ENCODE measurements at places on chromosomes 1 and 21.

DNA sequence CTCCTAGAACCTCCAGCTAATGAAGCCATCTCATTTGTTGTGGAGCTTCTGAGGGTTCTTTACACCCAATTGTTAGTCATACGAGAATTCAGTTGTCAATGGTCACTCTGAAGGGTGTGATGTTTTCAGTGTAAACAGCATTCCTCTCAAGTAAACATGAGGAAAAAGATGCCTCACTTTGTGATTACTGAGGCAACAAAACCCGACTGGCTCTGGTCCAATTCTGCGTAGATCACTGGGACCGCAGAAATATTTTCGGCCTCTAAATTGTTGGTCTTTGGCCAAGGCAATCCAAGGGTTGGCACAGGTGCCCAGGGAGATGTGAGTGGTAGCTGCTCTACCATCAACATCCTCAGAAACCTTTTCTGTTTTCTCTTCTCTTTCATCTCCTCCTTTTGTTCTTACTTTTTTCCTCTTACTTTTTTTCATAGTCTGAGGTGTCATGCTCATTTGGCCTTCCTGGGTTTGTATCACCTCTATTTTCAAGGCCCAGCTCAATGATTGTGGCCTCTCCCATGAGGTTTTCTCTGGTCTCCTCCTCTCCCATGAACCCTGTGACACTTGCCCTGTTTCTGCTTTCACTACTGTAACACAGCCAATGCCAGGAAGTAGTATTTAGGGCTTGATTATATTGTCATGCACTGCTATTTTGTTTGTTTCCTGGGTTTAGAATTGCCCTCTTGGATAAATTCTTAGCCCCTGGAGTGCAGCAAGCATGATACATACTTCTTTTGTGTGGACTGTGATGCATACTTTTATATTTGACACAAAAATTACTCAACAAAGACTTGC, 221.9 kb downstream of the TNR start:
- no peaks in the 10 kb centered on the region for H3K4me1 ChIP-seq
- peaks cover 2% of the 10 kb centered on the region for H3K36me3 ChIP-seq
- peak overlapping the region; percentile 6 for H3K27ac ChIP-seq
- DNase-seq: no peak

GRCh38 chr1:103180660-103181059, 72.3 kb upstream of the COL11A1 start:
- H3K27me3 ChIP-seq: no peaks in the 10 kb centered on the region
- H3K36me3 ChIP-seq: no peaks in the 10 kb centered on the region
- H3K4me1 ChIP-seq: no peaks in the 10 kb centered on the region
- no peak for DNase-seq
- no peak overlapping the region for H3K4me3 ChIP-seq

DNA sequence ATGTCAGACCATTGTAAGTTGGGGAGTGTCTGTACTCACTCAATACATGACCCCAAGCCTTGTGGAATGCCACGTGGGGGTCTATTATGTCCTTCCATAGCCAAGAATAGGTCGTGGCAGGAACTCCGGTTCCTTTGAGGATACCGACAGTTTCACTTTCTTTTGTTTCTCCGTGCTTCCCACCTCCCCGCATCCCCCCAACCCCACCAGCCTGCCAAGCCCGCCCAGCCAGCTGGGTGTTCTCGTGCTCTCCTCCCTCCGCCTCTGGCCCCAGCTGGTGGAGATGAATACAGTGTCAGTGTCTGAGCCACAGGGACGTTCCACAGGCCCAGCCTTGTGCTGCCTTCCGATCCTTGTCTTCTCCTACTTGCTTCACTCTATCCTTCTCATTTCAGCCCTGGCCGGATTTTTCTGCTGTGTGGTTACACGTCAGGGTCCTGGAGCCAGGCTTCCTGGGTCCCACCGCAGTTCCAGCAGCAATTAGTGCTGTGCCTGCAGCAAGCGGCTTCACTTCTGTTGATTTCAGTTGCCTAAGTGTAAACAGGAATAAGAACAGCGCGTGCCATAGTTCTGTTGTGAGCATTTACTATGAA, 4.1 kb upstream of the AGTRAP start:
- DNase-seq: no peak
- no peaks in the 10 kb centered on the region for H3K27me3 ChIP-seq
- peak overlapping the region; percentile 76 for H3K4me3 ChIP-seq

- no peak overlapping the region for H3K27ac ChIP-seq
- H3K4me3 ChIP-seq: no peak overlapping the region
- H3K4me1 ChIP-seq: no peaks in the 10 kb centered on the region
- DNase-seq: no peak
Observed at GRCh38 chr1:185208626-185209180, 51.7 kb downstream of the SWT1 start.

DNA sequence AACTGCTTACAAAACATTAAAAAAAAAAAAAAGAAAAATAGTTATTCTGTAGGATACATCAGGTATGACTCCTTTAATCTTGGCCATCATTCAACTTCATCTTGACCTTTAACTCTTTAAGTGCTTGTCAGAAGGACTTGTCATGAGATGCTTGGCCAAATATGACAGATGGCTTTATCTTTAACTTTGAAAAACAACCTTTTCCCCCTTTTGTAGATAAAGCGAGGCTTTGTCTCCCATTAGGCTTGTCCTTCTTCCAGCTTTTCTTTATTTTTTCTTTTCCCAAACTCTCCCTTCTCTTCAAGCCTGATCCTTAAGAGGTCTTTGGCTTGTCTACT, 2.3 kb downstream of the SRSF10 start:
- H3K36me3 ChIP-seq: peaks cover 36% of the 10 kb centered on the region
- peaks cover 62% of the 10 kb centered on the region for H3K4me1 ChIP-seq
- peak overlapping the region; percentile 3 for H3K27ac ChIP-seq
- H3K4me3 ChIP-seq: peak overlapping the region; percentile 91

- DNase-seq: no peak
- no peak overlapping the region for H3K27ac ChIP-seq
- H3K4me1 ChIP-seq: no peaks in the 10 kb centered on the region
- H3K4me3 ChIP-seq: no peak overlapping the region
Observed at GRCh38 chr1:57204942-57205787, 218.7 kb downstream of the DAB1 start.

- no peak for DNase-seq
- H3K27me3 ChIP-seq: peaks cover 43% of the 10 kb centered on the region
- H3K4me1 ChIP-seq: no peaks in the 10 kb centered on the region
- peaks cover 2% of the 10 kb centered on the region for H3K36me3 ChIP-seq
- H3K27ac ChIP-seq: no peak overlapping the region
Observed at GRCh38 chr1:33388805-33389771, 41.8 kb downstream of the PHC2 start.

DNA sequence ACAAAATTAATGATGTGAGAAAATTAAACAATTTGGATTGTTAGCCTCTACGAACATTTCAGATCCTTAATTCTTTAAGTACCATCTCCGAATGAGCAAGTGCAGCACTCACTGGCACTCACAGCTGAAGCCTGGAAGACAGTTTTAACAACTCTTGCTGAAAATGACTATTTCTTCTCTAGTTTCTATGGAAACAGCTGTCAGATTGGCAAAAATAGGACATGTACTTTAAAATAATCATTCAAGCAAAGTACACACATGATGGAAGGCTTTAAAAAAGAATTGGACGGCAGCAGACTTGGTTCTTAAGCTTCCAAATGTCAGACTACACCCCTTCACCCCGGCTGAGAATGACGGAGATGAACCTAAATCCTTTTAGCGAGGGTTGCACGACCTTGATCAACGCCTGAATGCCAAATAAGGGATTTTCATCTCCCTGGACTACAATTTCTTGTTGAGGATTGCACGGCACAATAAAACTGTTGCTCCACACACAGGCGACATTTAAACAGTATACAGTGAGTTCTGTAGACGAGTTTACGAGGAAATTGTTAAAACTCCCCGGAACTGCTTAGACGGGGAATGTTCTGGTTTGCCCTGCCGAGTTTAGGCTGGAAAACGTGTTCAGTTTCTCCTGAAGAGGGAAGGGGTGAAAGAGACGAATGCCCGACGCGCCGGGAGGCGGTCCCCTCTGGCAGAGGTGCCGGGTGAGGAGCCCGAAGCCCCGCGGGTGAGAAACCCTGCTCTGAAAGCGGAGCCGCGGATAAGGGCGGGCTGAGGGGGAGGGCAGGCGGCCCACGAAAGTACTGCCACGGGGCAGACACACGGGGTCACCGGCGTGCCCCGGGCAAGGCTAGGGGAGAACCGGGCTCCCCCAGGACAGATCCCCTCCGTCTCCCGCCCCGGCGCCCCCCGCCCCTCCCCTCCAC, 671 bp downstream of the OMA1 start:
- DNase-seq: peak; percentile 79
- peak overlapping the region; percentile 86 for H3K4me3 ChIP-seq
- H3K36me3 ChIP-seq: peaks cover 13% of the 10 kb centered on the region
- H3K27ac ChIP-seq: peak overlapping the region; percentile 96
- H3K27me3 ChIP-seq: peaks cover 8% of the 10 kb centered on the region

DNA sequence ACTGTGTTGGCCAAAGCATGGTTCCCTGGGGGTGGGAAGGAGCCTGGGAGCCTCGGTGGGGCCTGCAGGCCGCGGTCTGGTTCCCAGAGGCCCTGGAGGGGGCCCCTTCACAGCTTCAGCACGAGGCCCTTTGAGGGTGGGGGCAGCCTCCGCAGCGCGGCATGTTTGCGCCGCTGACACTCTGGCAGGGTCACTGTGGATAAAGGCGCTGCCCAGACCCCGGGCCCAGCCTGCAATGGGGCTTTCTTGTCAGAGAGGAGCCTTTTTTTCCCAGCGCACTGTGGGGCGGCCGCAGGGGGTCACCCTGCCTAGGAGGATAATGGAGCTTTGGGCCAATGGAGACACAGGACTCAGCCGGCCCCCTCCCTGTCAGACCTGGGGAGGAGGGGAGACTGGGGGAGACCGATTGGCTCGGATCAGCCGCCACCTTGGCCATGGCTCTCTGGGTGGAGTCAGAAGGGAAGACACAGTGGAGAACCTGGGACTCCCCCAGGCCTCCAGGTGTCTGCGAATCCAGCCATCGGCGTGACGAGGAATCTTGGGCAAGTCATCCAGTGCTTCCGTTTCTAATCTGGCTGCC, 26.0 kb downstream of the EPHB2 start:
- no peaks in the 10 kb centered on the region for H3K4me1 ChIP-seq
- H3K36me3 ChIP-seq: no peaks in the 10 kb centered on the region
- H3K27ac ChIP-seq: no peak overlapping the region
- no peak for DNase-seq
- H3K4me3 ChIP-seq: no peak overlapping the region
- peaks cover 17% of the 10 kb centered on the region for H3K27me3 ChIP-seq

GRCh38 chr21:45496151-45496967, 45.9 kb downstream of the SLC19A1 start:
- no peaks in the 10 kb centered on the region for H3K36me3 ChIP-seq
- H3K4me3 ChIP-seq: no peak overlapping the region
- H3K27me3 ChIP-seq: no peaks in the 10 kb centered on the region
- no peaks in the 10 kb centered on the region for H3K4me1 ChIP-seq

DNA sequence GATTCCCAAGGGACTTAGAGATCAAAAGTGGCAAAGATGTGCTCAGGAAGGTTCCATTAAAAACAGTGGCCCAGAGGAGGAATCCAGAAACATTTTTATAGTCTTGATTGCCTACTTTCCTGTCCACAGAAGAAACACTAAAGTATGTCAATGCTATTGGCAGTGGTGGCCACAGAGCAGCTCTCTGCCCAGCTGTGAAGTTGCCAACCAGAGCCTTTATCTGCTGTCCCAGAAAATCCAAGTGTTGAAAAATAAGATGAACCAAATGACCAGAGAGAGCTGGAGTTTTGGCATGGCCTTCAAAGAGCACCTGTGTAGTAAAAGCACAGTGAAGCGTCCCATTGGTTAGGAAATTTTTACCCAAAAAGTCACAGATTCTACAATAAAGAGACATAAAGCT, 181.2 kb downstream of the TGFBR3 start:
- no peaks in the 10 kb centered on the region for H3K27me3 ChIP-seq
- no peak overlapping the region for H3K27ac ChIP-seq
- DNase-seq: no peak
- peaks cover 45% of the 10 kb centered on the region for H3K36me3 ChIP-seq
- H3K4me1 ChIP-seq: peaks cover 34% of the 10 kb centered on the region

- no peak for DNase-seq
- H3K27me3 ChIP-seq: peaks cover 38% of the 10 kb centered on the region
- no peak overlapping the region for H3K27ac ChIP-seq
- H3K4me1 ChIP-seq: no peaks in the 10 kb centered on the region
- no peak overlapping the region for H3K4me3 ChIP-seq
- no peaks in the 10 kb centered on the region for H3K36me3 ChIP-seq
Observed at GRCh38 chr1:166937329-166937728, 38.0 kb downstream of the ILDR2 start.

DNA sequence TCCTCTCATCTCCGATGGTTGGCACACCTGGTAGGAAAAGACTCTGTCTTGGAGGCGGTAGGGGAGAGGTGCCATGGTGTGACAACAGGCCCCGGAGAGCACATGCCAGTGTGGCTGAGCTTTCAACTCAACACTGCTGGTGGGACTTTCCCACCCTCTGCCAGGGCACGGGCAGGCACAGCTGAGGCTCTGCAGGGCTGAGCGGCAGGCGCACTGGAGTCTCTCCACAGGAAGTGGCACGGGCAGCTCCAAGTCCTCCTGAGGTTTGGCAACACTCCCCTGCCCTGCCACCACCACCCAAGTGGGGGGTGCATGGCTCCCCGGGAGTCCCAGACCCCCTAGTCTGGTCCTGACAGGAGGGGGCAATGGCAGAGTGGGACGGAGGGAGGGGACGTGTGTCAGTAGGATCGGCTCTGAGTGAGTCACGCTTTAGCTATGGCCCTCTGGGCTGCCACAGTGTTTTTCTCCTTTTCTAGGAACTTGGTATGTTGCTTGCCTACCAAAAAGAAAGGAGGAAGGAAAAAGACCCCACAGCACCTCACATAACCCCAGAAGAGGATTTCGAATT, 27.3 kb upstream of the EVA1B start:
- H3K4me3 ChIP-seq: no peak overlapping the region
- H3K27me3 ChIP-seq: no peaks in the 10 kb centered on the region
- DNase-seq: no peak
- H3K4me1 ChIP-seq: peaks cover 6% of the 10 kb centered on the region

DNA sequence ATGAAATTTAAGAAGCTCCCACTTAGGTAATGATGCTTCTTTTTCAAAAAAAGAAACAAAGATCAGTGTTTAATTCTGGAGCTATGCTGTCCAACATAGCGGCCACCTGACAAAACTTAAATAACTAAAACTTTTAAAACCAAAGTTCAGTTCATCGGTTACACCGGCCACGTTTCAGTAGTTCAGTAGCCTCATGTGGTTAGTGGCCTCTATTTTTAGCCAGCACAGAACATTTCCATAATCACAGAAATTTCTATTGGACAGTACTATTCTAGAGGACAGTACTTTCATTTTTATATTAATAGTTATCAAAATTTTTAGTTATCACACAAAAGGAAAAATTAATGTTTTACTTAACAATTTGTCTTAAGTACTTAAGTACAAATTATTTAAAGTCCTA, 141.0 kb downstream of the USP25 start:
- H3K27ac ChIP-seq: no peak overlapping the region
- no peaks in the 10 kb centered on the region for H3K27me3 ChIP-seq
- peaks cover 52% of the 10 kb centered on the region for H3K36me3 ChIP-seq
- no peaks in the 10 kb centered on the region for H3K4me1 ChIP-seq
- H3K4me3 ChIP-seq: no peak overlapping the region
- DNase-seq: no peak

All from central memory CD8-positive, alpha-beta T cell (primary cell).